ENCODE measurements at places on chromosomes 16 and 17.
A peak's percentile ranks its signal among the peaks of the same experiment; 100 is the strongest.

DNA sequence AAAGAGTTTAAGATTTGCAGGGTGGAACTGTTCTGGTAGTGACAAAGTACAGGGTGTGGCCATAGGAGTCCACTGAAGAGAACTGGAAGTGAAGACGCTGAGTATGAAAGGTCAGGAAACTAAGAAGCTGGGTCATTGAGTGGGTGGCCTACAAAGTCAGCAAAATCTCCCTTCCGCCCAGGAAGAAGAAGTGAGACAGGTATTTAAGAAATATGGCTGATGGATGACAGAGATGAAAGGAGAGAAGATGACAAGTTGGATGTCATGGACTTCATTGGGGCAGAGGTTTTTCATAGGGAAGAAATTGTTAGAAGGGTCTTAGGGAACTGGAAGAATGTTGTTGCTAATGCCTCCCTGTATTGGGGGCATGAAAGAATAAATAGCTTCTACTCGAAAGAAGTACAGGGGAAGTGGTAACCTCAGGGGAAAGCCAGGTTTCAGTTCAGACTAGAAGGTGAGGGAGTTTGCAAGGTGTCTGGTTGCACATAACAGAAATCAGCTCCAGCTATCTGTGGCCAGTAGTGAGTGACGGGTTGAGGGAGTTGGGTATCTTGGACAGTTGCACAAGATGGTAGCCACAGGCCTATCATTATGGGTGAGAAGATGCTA is 33.6 kb upstream of the MED13 start:
- DNase-seq: no peak

- no peak for DNase-seq
Measured at GRCh38 chr17:39627047-39627711, 427 bp downstream of the PPP1R1B start.

DNA sequence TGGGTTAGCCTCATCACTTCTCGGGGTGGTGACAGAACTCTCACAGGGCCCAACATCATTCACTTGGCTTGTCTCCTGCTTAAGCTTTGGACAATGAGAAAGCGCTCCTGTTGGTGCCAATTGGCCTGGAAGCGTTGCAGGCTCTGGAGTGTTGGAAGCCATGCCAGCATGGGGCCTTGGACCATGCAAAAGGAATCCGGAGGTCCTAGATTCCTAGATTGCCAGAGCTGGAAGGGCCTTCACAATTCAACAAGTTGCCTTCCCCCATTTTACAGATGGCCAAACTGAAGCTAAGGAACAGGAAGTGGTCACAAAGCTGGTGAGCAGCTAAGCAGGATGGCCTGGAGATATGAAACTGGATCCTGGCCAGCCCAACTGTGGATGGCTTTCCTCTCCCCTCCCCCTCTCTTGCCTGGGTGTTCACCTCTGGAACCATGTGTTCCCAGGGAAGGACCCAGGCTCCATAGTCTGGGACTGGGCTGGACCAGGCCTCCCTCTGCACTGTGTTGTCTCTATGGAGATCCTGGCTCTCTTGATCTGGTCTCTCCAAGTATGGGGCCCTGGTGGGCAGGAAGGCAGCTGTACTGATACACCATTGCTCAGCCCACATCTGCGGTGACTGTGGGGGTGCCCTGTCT is 6.0 kb upstream of the IGFBP4 start:
- DNase-seq: peak; percentile 52

GRCh38 chr16:53131050-53131362 is 76.2 kb downstream of the CHD9 start:
- DNase-seq: no peak

- DNase-seq: no peak
Measured at GRCh38 chr17:40483679-40484078, 17.7 kb downstream of the TNS4 start.

- DNase-seq: no peak
Measured at GRCh38 chr16:69941251-69942098, 9.7 kb upstream of the CLEC18A start.

GRCh38 chr16:85253084-85253941 is 141.0 kb upstream of the CIBAR2 start:
- peak; percentile 6 for DNase-seq

GRCh38 chr17:77810536-77810935 is 148.0 kb upstream of the TNRC6C start:
- DNase-seq: no peak
